ENCODE measurements at places on chromosomes 1 and 21.

GRCh38 chr1:8420318-8420717, 102.4 kb downstream of the SLC45A1 start:
- DNase-seq, result no peak

DNA sequence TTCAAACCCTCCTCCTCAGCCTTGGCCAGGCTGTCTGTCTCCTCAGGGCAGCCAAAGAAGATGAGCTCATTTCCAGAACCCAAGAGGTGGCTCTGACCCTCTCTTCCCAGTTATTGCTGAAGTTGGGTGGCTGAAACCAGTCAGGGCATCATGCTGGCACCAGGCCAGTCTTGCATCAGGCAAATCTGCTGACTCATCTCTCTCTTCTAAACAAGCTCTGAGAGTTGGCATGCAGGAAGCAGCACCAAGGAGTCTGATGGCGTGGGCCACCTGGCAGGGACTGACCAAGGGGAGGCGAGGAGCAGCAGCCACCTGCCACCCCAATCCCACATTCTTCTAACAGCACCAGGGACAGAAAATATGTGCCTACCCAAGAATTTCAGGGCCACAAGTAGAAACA, 104.8 kb upstream of the ATP1A1 start:
- DNase-seq, result no peak

- no peak for DNase-seq
These were observed 568.9 kb upstream of the ADGRL4 start for GRCh38 chr1:79575424-79575823.

DNA sequence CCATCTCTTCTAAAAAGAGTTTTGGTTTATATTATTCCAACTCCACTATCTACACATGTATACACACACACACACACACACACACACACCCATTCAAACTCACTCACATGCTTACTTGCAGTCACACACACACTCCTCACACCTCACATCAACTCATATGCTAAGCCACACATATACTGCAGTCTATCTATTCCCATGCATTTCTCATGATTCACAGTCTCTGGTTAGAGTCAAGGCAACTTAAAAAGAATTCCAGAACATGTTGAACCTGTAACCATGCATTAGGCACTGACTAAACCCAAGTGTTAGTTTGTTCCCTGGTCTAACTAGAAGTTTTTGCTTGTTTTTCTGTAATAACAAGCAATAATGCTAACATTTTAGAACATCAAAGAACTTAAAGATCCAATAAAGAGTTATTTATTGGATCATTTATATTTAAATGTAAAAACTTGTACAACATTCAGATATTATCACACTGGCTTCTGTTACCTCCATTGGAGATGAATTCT, 931.1 kb downstream of the PLA2G4A start:
- no peak for DNase-seq

DNA sequence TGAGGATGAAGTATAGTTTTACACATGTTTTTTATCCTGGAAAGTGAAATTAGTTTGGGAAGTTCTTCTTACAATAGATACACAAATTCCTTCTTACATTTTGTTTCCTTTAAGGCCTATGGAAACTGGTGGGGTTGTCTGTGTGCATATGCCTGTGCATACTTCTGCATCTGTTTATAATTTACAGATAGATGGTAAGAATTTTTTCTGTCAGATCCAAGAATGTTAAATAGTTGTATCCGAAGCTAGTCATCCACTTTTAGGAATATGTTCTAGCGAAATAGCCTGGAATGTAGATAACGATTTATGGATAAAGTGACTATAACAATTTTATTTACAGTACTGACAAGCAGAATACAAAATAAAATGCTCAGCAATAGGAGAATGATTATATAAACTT, 194.1 kb downstream of the ROR1 start:
- DNase-seq, result no peak

DNA sequence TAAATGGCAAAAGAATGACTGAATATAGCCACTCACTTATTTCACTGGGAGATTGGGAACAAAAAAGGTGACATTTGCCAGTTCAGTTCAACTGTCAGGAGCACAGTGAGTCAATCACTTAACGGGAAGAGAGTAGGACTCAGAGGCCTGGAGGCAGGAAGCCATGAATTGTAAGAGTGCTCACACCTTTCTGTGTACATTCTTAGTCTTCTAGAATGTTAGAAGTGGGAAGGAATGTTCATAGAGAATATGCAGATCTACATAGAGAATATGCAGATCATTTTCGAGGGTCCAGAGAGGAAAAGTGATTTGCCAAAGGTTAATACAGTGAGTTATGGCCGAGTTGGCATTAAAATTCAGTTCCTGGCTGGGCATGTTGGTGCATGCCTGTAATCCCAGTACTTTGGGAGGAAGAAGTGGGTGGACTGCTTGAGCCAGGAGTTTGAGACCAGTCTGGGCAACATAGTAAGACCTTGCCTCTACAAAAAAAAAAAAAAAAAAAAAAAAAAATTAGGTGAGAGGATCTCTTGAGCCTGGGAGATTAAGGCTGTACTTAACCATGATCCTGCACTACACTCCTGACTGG, 8.3 kb downstream of the IL20 start:
- no peak for DNase-seq
